ENCODE measurements at places on chromosomes 7 and 10.
A peak's percentile ranks its signal among the peaks of the same experiment; 100 is the strongest.

DNA sequence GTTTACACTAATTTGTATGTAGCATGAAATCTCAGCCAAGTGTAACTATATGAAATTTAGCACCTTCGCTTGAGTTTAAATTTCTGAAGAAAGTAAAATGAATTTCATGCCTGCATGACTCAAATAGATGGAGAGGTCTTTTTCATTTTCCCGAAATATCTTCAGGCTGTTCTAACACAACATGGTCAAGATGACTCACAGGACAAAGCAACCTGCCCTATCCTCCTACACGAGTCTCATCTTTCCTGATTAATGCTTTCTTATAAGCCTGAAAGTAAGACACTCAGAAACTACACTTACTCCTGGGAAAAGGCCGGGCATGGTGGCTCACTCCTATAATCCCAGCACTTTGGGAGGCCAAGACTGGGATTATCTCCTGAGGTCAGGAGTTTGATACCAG lies 41.2 kb downstream of the CH25H start:
- DNase-seq, result no peak

DNA sequence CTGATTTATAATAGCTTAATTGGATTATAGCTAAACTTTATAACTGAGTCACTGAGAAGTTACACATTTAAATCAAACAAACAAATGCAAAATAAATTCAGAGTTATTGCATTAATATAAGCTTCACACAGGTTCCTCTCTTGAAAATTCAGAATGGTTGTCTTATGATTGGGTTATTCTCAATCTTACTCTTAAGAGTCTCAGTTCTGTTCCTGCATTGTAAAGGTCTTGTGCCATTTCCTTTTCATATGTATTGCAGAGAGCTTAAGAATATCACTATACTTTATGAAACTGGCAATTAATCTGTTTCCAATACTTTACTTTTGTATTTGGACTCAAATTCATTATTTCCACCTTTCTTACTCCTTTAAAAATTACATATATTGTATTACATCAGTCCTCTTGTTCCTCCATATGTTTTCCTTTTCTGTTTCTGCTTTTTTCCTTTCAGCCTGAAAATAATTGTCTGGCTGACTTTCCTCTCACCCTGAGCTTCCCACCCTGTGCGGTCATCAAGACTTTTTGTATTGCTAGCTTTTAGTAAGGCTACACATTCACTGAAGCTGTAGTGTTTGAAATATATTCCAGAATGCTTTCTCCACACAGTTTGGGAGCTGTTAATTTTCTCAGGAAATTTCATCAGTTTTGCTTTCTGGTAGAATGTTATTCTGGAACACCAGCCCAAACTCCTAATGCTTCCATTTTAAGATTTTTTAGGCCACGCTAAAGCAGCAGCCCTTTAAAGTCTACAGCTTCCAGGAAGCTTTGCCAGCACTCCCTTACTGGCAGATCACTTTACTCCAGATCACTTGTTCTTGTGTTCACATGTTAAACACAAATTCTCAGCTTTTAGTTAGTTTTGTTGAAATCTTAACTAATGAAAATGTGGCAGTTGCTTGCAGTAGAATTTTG lies 139.4 kb downstream of the KCND2 start:
- DNase-seq, result no peak

DNA sequence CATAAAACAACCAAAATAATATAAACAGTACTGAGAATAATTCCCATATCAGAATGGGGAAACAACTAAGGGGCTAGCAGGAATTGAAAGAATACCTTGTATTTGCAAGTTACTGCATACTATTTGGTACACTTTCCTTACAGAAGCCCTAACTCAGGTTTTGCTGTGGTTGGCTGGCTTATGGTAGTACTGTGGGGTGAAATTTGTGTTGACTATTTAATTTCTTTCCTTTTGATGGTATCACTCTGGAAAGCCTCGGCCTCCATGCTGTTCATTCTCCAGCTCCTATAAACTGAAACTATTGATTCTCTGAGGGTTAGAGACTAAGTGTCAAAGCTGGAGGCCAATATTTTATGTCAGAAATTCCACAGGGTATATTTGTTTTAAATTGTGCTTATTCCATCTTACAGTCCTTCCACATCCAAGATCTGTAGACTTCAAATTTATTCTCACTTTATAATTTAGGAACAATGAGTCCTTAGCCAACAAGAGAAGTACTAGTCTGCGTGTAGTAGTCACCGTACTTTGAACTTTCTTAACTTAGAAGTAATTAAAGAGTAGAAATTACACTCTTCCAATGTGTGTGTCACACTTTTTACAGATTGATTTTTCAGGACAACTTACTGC lies 13.4 kb downstream of the SKIDA1 start:
- no peak for DNase-seq

DNA sequence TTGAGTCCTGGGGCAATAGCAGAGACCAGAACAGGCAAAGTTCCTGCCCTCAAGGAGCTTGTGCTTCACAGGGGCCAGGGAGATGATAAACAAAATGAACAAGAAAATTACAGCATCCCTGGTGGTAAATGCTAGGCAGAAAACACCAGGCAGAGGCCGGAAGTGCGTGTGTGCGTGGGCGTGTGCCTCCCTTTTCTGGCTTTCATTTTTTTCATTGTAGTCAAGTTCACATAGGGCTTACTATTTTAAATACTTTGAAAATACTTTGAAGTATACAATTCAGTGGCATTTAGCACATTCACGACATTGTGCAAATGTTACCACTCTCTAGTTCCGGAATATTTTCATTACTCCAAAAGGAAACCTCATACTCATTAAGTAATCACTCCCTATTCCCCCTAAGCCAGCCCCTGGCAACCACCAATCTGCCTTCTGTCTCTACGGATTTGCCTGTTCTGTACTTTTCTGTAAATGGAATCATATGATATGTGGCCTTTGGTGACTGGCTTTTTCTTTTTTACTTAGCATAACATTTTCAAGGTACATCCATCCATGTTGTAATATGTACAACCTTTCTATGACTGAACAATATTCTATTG lies 88.1 kb upstream of the PDCD4 start:
- no peak for DNase-seq

DNA sequence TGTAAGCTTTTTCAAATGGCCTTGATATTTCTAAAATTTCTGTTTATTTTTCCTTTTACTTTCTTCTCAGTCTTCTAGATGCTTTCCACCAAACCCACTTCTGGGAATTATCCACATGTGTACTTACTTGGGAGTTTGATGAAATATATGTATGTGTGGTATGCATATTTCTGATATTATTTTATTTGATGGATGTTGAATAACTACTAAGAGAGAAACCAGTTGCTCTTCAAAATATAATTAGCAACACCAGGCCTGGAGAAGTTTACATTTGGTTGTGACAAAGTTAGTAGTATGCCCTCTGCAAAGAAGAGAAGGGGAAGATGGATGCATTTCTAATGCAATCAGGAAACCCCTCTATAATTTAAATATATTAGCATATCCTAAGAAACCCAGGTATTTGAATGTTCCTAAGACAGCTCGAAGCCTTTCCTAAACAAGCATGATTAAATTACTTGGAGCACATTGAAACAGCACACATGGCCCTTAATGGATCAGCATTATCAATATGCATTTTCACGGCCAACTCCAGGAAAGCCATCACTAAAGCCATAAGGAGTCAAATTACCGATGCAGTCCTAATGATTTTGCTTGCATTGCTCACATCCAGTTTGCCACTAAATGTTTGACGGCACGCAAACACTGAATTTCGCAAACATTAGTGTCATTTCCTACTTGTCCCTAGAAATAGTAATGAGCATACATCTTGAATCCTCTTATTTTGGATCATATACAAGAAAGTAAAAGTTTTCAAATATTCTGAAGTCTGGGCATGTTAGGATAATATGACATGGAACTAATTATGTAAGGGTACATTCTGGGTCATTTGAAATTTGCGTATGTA lies 393.8 kb downstream of the EXOC4 start:
- no peak for DNase-seq

DNA sequence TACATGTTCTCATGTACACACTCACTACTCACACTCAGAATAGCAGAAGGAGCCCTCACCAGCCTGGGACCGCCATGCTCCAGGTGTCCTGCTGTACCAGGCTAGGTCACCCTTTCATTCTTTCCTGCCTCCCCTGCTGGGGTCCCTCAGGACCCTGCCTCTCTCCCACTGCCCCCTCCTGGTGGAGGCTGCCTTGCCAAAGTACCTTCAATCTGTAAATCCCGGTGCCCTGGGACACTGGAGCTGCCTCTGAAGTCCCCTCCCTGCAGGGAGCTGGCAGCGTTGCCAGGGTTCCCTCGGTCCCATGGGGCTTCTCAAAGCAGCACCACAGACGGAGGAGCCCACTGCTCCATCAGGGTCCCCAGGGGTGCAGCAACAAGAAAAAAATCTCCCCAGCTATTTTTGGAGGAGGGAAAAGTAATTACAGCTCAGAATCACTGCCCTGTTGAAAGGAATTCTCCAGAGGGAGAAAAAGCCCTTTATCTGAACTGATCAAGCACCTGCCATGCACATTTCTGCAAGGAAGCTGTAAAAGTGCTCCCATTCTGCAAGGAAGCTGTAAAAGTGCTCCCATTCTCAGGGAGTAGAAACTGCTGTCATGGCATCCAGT lies 259.9 kb downstream of the PTPRN2 start:
- DNase-seq, result no peak

- DNase-seq, result peak; percentile 2
These were observed 62.4 kb downstream of the SLC35B4 start for GRCh38 chr7:134254311-134254710.

All from ELF-1 (cell line).